ENCODE measurements at places on chromosomes 16 and 17.

DNA sequence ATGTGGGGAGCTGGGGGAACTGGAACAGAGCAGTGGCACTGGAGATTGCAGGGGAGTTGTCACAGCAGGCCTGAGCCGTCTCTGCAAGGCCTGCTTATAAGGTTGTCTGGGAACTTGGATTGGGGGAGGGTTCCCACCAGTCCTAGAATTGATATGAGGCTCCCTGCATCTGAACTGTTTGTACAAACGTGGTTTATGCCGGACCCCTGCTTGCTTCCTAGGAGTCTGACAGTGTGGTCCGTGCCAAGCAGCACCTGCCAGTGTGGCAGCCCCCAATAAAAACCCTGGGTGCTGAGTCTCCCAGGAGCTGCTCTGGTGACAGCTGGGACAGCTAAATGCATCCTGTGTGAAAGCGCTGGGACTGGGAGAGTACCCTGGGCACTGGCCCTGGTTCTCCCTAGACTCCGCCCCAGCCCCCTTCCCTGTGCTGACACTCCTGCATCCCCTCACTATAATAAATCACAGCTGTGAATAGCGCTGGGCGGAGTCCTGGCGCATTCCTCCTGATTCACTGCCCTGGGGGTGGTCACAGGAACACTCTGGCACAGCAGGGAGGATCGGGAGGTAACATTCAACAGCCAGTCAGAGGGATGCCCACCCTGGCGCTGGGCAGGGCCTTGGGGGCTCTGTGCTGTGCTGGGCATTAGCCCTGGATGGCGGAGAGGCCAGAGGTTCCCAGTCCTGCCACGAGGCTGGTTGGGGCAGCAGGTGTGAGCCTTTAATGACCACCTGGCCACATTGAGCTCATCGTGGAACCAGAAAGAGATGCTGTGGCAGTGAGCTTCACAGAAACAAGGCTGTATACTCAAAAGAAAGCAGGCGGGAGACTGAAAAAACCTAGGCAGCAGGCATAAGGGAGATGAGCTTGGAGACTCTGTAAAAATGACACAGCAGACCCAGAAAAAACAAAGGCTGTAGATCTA lies 45.6 kb downstream of the RMI2 start:
- no peak for DNase-seq

DNA sequence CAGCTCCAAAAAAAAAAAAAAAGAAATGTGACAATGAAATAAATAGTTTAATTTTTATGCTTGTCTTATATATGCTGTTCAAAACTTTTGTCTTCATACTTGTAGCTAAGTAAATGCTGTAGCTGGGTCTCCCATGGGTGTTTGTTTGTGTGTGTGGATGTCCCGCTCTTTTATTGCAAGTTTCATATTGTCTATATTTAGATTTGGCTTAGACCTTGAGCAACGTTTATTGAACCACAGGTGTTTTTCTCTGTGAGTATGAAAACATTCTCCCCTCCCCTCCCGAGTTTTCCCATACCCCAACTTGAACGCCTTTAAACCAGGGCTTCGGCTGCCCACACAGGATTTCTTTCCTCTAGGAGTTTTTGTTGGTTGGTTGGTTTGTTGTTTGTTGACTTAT lies 45.2 kb downstream of the MFSD11 start:
- no peak for DNase-seq

DNA sequence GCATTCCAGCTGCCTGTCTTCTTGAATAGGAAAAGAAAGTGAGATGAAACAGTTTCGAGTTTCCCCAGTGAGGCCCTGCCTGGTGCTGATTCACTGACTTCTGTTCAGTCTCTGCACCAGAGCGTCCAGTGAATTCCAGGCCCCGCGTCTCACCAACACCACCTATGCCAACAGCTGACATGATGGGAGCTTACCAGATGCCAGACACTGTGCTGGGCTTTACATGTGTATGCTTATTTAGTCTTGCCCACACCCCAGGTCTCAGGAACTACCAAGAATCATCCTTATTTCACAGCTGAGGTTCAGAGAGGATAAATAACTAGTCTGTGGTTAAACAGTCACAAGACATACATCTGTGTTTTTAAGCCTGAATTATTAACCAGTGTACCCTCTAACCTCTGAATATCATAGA lies 29.1 kb upstream of the IRX6 start:
- DNase-seq, result no peak

- no peak for DNase-seq
These were observed 98.8 kb downstream of the NLK start for GRCh38 chr17:28141313-28141712.

DNA sequence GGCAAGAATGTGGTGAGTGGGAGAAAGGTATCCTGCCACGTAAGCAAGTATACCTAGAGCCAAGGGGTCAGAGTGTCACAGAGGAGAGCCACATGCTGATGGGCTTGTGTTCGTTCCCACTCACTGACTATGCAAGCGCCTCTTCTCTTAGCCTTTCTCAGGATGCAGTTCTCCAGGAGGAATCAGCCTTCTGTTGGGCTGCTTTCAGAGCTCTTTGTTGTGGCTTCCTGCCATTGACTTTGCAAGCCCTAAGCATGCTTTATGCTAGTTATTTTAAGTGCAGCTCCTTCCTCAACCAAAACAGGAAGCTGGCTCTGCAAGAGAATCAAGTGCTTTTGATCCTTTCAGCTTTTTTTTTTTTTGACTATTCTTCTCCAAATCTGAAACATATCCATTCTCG lies 66.6 kb downstream of the SIAH1 start:
- DNase-seq, result no peak

GRCh38 chr17:77472468-77473310 lies 331.9 kb downstream of the SEC14L1 start:
- peak; percentile 44 for DNase-seq

GRCh38 chr16:19860166-19861041 lies 24.2 kb downstream of the GPRC5B start:
- DNase-seq, result no peak

- DNase-seq, result no peak
These were observed 1.0 kb downstream of the OR1A1 start for GRCh38 chr17:3208484-3208883.

GRCh38 chr16:31875112-31875803 lies 1.7 kb downstream of the ZNF267 start:
- peak; percentile 33 for DNase-seq

DNA sequence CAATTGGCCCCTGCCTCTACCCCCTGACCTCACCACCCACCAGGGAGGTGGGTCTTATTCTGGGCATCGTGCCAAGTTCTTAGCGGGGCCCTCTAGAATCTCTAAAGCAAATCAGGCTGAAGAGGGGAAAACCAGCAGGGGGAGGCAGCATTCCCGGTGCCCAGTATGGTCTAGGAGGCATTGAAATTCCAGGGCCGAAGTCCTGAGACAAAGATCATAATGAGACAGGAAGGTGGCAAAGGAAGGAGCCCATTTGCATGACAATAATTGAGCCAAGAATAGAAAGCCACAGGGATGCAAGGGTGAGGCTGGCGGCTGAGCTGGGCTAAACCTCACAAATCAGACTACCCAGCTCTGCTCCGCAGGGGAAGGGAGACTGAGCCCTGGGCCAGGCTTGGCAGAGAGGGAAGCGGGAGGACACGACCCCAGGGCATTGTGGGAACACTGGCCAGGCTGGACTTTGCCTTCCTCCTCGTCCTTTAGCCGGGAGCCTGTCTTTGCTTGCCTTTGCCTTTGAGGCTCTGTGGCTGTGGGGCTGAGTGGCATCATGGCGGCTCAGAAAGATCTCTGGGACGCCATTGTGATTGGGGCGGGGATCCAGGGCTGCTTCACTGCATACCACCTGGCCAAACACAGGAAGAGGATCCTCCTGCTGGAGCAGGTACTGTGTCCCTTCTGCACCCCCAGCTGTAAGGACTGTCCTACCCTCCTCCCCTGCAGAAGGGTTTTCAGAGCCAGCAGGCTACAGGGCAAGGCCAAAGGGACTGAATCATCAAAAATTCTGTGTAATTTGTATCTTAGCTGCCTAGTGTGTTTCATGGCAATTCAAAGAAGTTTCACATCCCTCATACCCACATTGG lies at the start of gene PIPOX:
PIPOX (plus strand) TSS at position 463 of the 860 bp plus-strand sequence; CDS start at position 548, 85 bp downstream.
- no peak for DNase-seq

- no peak for DNase-seq
These were observed 24.9 kb downstream of the CFAP97D1 start for GRCh38 chr17:43805117-43805516.

GRCh38 chr16:82605863-82606620 lies 20.7 kb upstream of the CDH13 start:
- DNase-seq, result no peak

DNA sequence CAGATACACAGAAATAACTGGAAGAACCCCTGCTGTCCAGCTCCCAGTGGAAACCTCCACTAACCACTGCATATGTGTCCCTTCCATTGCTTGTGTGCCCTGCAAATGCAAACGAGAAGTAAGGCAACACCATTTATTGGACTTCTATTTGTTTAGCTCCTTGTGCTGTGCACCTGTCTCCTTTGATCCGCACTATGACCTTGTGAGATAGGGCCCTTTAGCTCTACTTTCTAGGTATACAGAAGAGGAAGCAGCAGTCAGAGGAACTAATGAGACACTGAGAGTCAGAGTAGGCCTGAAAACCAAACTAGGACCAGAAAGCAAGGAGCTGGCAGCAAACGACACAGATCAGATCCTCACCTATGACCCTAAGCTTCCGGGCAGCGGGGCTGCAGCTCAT lies 22.4 kb downstream of the SOX9 start:
- DNase-seq, result no peak

DNA sequence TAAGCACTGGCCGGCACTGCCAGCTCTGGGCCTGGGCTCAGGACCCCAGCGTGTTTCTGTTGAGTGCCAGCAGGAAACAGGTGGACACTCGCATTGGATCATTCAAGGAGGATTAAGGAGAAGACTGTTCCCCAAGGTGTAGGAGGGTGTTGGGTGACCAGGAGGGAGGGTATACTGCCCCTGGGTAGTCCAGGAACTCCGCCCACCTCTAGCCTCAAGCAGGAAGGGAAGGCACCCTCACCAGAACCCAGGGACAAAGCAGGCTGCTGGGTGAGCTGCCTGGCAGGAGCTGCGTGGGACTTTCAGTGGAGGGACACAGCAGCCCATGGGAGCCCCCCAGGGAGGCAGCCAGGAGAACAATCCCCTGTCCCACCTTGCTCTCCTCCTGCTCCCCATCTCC lies 7.7 kb upstream of the RAB37 start:
- no peak for DNase-seq

GRCh38 chr16:1613728-1614455 lies 1.7 kb downstream of the CRAMP1 start:
- no peak for DNase-seq

GRCh38 chr16:4323845-4324488 lies 8.1 kb downstream of the GLIS2 start:
- peak; percentile 48 for DNase-seq

- DNase-seq, result no peak
These were observed 416.6 kb upstream of the PMFBP1 start for GRCh38 chr16:72588551-72588950.

DNA sequence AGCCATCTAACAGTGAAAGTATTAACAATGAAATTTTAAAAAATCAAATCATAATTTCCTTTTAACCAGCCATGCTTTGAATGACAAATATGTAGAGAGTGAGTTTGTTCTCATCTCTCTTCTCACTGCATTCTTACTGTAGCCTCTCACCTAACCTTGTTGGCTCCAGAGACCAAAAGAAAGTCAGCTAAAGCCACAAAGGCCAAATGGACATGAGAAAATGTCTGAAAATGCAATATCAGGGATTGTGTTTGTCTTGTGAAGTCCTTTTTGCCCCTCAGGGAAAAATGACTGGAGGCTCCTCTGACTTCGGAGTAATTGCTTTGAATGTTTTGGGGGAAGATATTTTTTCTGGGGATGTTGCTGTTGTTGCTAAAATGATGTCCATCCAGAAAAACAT lies 166.3 kb downstream of the SLC39A11 start:
- DNase-seq, result no peak

GRCh38 chr17:63550817-63551639 lies 751 bp downstream of the DCAF7 start:
- DNase-seq, result peak; percentile 45

- DNase-seq, result no peak
These were observed 12.5 kb downstream of the TFAP4 start for GRCh38 chr16:4260360-4260759.

DNA sequence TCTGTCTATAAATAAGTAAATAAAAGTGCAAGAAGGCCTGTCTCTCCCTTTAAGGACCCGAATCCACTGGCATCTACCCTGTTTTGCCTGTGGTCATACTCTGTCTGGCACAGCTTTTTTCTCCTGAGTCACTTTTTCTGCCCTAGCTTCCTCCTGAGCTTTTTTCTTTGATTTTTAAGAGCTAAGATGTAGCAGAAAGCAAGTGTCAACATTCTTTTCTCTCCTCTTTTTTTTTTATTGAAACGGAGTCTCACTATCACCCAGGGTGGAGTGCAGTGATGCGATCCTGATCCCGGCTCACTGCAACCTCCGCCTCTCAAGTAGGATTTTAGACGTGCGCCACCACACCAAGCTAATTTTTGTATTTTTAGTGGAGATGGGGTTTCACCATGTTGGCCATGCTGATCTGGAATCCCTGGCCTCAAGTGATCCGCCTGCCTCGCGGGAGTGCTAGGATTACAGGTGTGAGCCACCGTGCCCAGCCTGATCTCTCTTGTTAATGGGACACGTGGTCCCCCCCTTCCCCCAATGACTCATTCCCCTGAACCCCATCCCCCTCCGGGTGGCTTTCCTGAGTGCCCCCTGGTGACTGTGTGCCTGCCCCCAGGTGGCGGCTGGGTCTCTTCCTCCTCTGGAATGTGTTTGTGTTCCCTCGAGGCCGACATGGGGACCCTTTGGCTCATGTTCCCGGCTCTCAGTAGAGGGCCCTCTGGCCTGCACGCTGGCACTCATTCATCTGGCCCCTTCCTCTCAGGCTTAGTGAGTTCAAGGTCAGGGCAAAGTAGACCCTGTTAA lies 14.2 kb downstream of the C16orf90 start:
- DNase-seq, result no peak

- DNase-seq, result no peak
These were observed 192.2 kb upstream of the CDH11 start for GRCh38 chr16:65313936-65314626.

- DNase-seq, result peak; percentile 24
These were observed 82.0 kb upstream of the PLCG2 start for GRCh38 chr16:81696961-81697615.

DNA sequence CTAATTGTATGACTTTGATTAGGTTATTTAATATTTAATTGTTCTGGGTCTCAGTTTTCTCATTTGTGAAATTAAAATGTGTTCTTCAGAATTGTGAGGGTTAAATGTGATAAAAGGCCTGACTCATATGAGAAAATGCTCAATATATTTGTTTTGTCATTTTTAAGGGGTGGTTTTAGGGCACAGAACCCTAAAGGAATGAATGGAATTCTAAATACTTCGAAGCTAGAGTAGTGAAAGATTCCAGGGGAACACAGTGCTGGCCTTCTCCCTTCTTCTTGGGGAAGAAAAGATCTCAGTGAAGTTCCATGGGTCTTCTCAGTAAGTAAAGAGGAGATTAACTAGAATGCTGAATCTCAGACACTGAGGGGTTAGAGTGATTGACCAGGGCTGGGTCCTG lies 3.9 kb upstream of the SMPD3 start:
- no peak for DNase-seq

GRCh38 chr16:50360779-50361178 lies 8.0 kb downstream of the BRD7 start:
- no peak for DNase-seq

- no peak for DNase-seq
These were observed 422.9 kb downstream of the TMEM114 start for GRCh38 chr16:8167436-8167835.

GRCh38 chr17:77180503-77181357 lies 40.0 kb downstream of the SEC14L1 start:
- DNase-seq, result no peak

All from COLO829 (cell line).